ENCODE measurements at places on chromosomes 12 and 14.

- no peak overlapping the region for H3K4me3 ChIP-seq
- H3K36me3 ChIP-seq: no peaks in the 10 kb centered on the region
- peaks cover 2% of the 10 kb centered on the region for H3K4me1 ChIP-seq
- DNase-seq: no peak
These were observed 24.7 kb downstream of the DDHD1 start for GRCh38 chr14:53128303-53129028.

DNA sequence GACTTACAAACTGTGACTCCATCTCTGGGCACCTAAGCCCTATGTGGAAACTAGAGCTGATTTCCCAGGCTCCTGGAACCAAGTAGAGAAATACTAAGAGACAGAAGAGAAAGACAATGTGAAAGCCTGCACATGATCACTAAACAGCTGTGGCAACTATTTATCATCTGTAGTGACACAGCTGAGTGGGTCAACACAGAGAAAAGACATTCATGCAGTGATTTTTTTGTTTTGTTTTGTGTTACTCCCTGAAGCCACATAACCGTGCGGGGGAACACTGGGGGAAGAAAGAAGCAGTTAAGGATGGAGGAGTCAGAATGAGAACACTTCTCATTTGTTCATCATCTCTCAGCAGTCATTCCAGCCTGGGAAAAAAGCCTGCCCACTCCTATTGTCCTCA, 1.5 kb downstream of the PRR4 start:
- DNase-seq: no peak
- H3K36me3 ChIP-seq: peaks cover 13% of the 10 kb centered on the region
- H3K27me3 ChIP-seq: no peaks in the 10 kb centered on the region
- peaks cover 11% of the 10 kb centered on the region for H3K4me1 ChIP-seq
- H3K4me3 ChIP-seq: no peak overlapping the region

DNA sequence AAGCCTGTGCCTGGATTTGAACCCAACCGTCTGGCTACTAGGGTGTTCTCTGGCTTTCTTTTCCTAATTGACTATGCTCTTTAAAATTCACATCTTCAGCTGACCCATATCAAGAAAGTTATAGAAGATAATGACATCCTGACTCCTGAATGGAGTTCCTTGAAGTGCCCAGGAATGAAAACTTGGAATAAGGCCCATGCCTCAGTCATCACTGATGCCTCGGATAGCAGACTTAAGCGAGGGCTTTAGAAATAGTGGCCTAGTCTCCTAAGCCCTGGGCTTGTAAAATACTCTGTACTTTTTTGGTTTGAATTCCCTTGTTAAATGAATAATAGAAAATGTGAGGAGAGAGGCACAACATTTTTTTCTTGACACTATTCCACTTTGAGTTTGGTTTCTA, 39.0 kb downstream of the CHST11 start:
- H3K4me3 ChIP-seq: no peak overlapping the region
- no peaks in the 10 kb centered on the region for H3K27me3 ChIP-seq
- H3K27ac ChIP-seq: peak overlapping the region; percentile 2
- peaks cover 26% of the 10 kb centered on the region for H3K4me1 ChIP-seq
- no peaks in the 10 kb centered on the region for H3K36me3 ChIP-seq

GRCh38 chr12:90572778-90573177, 382.2 kb downstream of the CCER1 start:
- H3K4me1 ChIP-seq: no peaks in the 10 kb centered on the region
- no peaks in the 10 kb centered on the region for H3K27me3 ChIP-seq
- no peak overlapping the region for H3K4me3 ChIP-seq

- no peak for DNase-seq
- peaks cover 10% of the 10 kb centered on the region for H3K4me1 ChIP-seq
- no peak overlapping the region for H3K27ac ChIP-seq
These were observed 13.1 kb upstream of the SMARCC2 start for GRCh38 chr12:56202366-56202765.

GRCh38 chr12:131830914-131831571, 2.9 kb downstream of the MMP17 start:
- H3K4me3 ChIP-seq: peak overlapping the region; percentile 65
- DNase-seq: peak; percentile 73
- H3K4me1 ChIP-seq: peaks cover 8% of the 10 kb centered on the region
- peaks cover 10% of the 10 kb centered on the region for H3K27me3 ChIP-seq
- no peaks in the 10 kb centered on the region for H3K36me3 ChIP-seq
